ENCODE measurements at places on chromosomes 11 and 22.

- DNase-seq: no peak
These were observed 5.5 kb downstream of the PRDX5 start for GRCh38 chr11:64323373-64323772.

- DNase-seq: no peak
These were observed 1446.4 kb downstream of the TBC1D22A start for GRCh38 chr22:48208894-48209293.

- no peak for DNase-seq
These were observed 155.3 kb downstream of the MIAT start for GRCh38 chr22:26812731-26813130.

GRCh38 chr11:72491001-72491400 is 56.7 kb upstream of the CLPB start:
- no peak for DNase-seq

DNA sequence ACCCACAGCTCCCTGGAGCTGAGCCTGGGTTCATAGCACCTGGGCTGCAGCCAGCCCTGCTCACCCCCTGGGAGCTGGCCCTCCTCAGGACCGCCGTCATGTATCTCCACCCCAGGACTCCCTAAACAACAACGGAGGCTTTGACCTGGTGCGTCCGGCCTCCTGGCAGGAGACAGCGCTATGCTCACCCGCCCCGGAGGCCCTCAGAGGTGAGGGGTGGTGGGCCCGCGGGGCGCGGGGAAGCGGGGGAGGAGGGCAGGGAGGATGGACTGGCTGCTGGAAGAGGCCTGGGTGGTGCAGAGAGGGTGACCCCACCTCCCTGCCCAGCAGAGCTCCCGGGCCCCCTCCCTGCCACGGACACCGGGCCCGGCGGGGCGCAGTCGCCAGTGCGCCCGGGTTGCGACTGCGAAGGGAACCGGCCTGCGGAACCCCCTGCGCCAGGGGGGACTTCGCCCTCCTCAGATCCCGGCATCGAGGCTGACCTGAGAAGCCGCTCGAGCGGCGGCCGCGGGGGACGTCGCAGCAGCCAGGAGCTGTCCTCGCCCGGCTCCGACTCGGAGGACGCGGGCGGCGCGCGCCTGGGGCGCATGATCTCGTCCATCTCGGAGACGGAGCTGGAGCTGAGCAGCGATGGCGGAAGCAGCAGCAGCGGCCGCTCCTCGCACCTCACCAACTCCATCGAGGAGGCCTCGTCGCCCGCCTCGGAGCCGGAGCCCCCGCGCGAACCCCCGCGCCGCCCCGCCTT is 3.1 kb downstream of the MAPK8IP2 start:
- DNase-seq: no peak

- DNase-seq: no peak
These were observed 36.1 kb downstream of the AMBRA1 start for GRCh38 chr11:46557684-46558151.

DNA sequence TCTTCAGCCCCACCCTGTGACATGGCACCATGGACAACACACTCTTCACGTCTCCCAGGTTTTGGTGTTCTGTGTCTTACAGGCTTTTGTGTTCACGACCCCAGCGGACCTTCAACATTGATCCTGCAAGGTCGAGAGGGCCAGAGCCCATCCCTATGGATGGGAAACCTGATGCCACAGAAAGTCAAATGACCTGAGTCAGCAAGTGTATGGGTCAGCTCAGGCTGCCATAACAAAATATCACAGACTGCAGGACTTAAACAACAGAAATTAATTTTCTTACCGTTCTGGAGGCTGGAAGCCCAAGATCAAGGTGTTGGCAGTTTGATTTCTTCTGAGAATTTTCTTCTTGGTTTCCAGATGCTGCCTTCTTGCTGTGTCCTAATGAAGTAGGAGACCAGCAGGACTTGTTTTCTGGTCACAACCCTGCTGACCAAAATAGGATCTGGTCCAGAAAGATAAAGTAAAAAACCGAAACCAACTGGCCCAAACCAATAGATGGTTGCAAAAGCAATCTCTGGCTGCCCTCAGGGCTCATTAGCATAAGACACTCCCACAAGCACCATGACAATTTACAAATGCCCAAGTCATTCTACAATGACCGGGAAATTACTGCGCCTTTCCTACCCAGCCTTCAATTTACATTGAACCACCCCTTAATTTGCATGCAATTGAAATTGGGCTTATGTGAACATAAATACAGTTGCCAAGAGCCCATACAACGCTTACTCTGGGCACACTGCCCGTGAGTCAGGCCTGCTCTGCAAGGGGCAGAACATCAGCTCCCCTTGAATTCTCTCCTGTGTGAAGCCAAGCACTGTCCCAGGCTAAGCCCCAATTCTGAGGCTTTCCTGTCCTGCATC is 113.9 kb downstream of the RPS6KA4 start:
- no peak for DNase-seq

DNA sequence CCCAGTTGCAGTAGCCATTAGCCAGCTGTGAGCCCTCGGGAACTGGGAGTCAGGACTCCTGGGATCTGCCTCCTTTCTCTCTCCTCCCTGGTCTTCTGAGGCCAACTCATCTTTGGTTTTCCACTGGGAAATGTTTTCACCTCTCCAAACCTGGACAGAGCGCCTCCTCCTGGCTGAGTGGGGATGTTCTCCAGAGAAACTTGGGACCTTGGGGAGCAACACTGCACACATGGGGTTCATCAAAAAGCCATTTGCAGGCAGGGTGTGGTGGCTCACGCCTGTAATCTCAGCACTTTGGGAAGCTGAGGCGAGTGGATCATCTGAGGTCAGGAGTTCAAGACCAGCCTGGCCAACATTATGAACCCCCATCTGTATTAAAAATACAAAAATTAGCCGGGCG is 145.4 kb downstream of the NECTIN1 start:
- no peak for DNase-seq

- DNase-seq: no peak
These were observed 104.4 kb downstream of the FANCF start for GRCh38 chr11:22521226-22521625.

GRCh38 chr11:74672332-74672955 is 58.8 kb downstream of the CHRDL2 start:
- no peak for DNase-seq

GRCh38 chr11:45906965-45907611 is at the start of gene FREY1:
TSS of gene FREY1 (minus strand) at chr11:45907271. CDS start at chr11:45907245, 26 bp downstream.
- no peak for DNase-seq

- no peak for DNase-seq
These were observed 6.0 kb downstream of the TMEM123 start for GRCh38 chr11:102446606-102447005.

GRCh38 chr11:94858012-94858705 is 90.0 kb downstream of the AMOTL1 start:
- no peak for DNase-seq

GRCh38 chr11:128412847-128413791 is 174.2 kb downstream of the ETS1 start:
- DNase-seq: no peak

DNA sequence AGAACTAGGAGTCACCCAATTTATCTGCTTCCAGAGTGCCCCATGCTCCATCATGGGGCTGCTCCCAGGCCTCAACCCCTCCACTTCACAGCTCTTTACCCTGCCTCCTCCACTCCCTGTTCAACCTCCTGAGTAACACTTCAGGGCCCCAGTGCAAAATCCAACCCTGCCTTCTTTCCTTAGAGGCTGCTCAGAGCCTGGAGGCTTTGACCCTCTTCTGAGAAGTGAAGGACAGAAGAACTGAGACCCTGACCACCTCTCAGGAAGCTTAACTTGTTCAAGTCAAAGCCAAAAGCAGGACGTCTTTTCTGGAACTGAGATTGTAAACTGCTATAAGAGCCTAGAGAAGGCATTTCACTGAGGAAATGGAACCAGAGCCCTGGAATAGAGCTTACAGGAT is 15.5 kb downstream of the EIF3F start:
- DNase-seq: no peak

- no peak for DNase-seq
These were observed 68.9 kb downstream of the C11orf58 start for GRCh38 chr11:16807306-16807705.

DNA sequence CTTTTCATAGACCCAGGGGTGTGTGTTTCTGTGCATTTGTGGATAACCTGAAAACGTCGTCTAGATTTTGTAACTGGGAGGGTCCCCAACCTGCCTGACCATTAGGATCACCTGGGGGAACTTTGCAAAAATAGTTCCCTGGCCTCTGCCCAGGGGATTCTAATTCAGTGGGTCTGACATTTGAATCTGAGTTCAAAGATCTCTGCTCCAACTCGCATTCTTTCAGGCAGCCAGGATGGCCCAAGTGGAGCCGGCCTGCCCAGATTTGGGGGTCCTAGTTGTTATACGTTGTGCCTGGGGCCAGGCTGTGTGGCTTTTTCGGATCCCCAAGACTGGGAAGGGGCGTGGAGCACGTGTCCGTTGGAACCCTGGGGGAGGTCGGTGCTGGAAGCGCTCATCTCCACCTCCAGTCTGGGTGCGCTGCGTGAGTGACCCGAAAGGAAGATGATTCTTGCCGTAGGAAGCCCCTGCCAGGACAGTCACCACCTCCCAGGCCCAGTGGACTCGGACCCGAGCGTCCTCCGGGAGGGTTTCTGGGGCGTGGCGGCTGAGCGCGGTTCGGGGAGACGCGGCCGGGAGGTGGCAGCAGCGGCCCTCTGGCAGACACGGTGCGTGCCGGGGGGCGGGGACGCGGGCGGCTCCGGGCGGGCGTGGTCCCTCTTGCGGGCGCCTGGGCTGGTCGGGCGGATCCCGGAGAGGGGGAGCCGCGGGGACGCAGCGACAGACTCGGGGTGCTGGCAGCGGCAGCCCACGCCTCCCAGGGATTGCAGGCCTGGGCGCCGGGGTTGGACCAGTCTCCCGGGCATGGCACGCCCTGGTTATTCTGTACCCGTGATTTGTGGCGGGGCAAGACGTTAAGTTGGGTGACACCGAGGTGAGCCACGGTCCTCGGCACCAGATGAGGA is 29.2 kb upstream of the PLET1 start:
- DNase-seq: peak; percentile 90

DNA sequence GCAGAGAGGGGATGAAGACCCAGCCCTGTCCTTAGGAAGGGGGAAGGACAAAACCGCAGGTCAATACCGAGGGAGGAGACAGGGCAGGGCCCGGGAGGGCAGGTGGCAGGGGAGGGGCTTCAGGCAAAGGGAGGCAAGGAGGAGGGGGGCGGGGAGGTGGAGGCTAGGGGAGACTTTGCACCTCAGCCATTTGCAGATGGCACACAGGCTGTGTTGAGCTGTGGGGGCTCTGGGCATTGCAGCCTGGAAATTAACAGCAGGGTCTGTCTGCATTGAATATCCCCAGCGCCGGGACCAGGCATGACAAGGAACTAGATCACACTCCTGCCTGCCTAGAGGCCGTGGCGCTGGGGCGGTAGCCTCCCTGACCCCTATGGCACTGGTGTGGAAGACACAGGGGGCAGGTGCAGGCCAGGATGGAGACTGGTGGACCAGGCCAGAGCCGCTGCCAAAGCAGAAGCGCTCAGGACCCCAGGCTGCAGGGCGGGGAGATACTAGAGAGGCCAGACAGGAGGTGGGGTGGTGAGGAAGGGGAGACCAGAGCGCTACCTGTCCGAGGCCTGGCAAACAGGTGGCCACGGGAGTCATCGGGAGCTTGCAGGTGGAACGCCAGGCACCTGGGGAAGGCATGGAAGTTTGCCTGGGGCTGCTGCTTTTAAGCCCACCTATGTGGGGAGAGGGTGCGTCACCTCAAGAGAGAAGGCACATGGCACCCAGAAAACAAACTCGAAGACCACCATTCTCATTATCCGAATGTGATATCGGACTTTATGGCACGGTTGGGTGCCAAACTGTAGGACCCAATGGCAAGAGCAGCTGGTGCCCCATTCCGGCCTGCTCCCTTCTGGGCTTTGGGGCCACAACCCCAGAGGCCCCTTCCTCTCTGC is 11.5 kb downstream of the CBX6 start:
- no peak for DNase-seq

DNA sequence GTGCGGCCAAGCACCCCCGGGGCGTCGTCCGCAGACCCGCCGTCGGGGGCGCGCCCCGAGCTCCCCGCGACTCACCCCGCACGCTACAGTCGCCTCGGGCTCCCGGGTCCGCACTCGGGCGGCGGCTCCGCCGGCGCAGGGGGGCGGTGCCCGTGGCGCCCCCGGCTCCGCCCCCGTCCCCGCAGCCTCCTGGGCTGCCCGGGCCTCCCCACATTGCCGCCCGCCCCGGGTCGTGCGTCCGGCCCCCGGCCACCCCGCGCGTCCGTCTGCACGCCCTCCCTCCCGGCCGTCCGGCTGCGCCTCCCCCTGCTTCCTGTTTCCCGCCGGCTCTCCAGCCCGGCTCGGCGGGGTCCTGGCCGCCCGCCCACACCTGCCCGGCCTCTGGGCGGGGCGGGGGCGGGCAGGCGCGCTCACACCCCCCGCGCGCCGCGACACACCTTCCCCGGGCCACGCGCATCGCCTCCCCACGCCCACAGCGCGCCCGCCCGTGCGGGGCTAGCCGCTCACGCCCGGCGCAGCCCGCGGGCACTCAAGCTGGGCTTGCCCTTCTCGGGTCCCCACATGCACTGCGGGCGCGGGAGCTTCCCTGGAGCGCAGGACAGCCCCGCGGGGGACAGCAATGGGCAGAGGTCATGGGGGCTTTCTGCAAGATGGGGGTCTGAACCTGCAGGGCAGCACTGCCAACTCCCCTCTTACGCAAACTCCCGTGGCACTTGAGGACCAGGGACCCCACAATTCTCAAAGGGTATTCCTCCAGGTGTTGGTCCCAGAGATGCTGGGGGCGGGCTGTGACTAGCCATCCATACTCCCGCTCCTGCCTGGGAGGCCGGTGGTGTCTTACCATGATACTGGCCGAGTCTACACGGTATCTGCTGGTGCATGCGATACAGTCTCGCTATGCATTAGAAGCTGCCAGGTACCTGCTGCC is at the start of gene CARD10:
Gene CARD10 (minus strand): TSS at position 148 of the 928 bp plus-strand sequence. CDS start 215 bp downstream, outside the sequence.
- DNase-seq: no peak

DNA sequence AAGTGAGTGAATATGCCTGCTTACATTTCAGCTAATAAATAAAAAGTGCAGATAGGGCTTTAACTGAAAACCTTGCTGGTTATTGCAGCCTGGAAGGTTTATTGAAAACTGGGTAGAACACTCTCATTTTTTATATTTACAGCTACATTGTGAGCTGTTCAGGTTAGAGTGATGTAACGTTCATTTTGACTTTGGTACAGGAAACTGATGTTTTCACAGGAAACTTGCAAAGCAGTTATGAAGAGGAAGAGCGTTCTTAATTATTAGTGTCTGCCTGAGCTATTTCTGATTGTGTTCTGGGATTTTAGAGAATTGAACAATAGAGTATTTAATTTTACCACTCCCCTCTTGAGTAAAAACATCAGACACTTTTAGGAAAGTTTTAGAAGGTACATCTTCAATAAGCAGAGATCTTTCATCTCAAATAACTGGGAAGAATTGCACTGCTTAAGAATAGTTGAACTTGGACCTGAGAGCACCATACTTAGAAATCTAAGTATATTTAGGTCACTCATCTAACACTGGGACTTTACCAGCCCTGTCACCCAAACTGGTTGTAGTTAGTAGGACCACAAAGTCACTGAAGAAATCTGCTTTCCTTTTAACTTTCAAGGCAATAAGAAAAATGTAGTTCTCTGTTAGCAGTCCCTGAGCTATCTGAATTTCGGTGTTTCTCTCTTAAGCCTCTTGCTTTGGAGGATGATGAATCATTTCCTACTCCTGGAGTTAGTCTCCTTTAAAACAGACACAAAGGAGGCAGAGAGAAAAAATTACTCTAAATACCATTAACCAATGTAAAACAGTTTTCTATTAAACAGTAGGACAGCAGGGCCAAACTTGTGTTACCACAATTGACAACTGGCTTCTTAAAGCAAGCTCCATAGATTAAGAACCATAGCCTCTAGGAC is 128.6 kb upstream of the DDI1 start:
- no peak for DNase-seq
